ENCODE measurements at places on chromosomes 2 and 18.

- no peak for DNase-seq
These were observed 55.9 kb downstream of the RAB31 start for GRCh38 chr18:9764011-9764481.

DNA sequence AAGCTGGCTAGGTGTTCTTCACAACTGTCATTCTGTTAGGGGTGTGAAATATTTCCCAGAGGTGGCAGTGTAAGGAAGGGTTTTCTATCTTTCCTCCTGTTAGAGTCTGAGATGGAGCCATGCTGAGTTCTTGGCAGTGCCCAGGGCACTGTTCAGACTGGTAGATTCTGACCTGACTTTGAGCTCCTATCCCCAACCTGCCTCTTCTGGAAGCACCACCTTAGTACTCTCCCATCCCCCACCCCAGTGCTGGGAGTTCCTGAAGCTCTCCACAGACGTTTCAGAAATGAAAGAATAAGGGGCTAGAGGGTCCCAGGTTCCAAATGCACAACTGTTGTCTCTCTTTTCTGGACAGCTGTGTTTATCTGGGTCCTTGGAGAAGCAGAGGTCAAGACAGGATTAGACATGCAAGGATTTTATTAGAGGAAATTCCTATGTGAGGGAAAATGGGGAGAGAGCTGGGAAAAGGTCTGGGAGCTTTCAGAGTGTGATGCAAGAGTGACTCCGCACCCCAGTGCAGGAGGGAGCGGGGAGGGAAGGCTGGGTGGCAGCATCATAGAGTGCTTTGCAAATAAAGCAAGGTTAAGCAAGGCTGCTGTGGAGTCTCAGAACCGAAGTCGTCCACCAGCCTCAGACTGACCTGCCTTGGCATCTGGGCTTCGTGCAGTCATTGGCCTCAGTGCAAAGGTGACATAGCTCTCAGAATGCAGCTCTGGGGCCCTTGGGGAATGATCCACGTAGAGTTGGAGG is 75.5 kb downstream of the SLC4A3 start:
- DNase-seq = no peak

- DNase-seq = no peak
These were observed 302.4 kb upstream of the NT5C1B start for GRCh38 chr2:18891600-18892345.

DNA sequence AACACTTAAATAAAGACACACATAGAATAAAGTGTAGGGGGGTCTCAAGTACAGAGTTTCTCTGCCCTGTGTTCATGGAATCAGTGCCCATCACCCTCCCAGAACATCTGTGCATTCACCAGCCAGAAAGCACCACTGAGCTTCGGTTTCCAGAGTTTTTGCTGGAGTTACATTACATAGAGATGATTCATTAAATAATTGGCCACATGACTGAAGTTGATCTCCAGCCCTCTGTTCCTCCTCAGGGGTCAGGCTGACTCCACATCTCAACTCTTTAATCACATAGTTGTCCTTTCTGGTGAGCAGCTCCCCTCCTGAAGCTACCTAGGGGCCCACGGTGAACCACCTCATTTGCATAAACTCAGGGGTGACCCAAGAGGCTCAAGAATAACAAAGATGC is 129.8 kb downstream of the METTL4 start:
- no peak for DNase-seq

DNA sequence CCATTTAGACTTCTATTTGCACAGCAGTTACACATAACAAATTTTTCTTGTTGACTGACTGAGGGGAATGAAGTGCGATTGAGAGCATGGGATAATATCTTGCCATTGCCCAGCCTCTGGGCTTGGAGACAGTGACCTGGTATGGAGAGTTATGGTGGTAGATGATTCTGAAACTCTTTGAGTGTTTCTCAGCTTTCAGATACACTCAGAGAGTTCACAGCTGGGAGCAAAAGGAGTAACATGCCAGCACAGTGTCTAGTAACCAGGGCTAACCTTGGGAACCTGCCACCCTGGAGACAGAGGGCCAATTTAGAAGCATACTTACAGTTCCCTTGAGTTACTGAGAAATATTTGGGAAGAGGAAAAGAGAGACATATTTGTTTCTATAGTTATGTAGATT is 1099.3 kb upstream of the CELF4 start:
- no peak for DNase-seq

DNA sequence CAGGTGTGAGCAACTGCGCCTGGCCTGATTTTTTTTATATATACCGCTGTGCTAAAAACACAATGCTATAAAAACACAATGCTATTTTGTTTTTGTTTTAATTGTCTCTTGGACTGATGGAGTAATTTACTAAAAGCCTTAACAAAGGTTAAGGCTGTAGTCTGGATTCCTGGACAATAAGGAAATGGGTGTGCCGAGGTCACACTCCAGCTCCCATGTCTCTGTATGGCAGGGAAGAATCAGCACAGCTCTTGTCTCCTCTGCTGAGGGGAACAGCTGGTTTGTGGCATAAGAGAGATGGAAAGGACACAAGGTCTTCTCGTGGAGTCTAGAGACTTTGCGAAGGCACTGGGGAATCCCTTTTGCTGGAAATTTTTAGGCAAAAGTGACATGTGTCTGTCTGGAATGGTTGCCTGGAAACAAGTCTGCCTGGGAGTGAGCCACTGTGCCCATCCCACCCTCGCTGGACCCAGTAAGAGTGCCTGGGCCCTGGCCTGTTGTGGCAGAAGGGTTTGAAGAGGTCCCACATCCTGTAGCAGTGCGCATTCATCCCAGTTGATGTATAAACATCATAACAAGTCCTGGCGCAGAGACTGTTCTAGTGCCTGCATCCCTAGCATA is 73.1 kb downstream of the MAPK4 start:
- no peak for DNase-seq

GRCh38 chr2:16013359-16013911 is 73.1 kb downstream of the MYCN start:
- DNase-seq = no peak

DNA sequence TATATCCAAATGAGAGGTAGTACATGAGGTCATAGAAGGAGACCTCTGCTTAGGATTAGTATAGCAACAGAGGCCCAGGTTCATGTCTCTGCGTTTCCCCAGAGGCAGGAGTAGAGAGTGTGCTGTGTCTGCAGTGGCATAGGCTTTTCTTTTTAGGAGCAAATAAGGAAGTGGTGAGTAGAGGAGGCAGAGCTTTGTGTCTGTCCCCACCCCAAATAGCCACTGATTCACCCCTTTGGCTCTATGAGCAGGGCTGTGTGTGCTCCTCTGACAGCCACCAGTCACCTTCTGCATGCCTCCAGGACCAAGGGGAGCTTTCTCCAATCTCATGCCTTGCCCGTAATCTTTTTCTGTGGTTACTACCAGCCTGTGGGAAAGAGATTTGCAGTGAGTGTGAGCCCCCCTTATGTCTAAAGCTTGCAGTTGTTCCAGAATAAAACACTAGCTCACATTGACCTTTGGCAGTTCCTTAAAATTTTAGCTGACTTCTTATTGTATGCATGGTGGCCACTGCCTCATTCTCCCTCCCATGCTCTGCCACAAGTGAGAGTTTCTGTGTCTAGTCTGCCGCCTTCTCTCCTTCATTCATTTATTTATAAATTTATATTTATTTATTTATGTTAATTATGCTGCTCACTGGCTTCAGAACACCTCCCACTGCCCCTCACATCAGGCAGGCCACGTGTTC is 23.5 kb upstream of the ELAC1 start:
- DNase-seq = peak; percentile 73

DNA sequence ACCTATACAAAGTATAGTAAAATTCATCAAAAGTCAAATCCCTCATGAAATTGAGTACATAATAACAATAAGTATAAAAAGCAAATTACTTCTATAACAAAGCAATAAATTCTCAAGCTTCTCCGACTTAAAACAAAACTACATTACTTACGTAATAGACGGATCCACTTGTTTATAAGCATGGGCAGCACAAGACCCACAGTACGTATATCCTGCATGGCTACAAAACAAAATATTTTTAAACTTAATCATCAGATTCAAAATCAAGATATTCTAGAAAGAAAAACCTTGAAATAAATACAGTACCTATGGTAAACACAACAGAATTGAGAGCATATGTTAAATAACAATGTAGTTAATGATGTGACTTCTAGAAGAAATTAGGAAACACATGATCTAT is 78.9 kb downstream of the MEMO1 start:
- no peak for DNase-seq

GRCh38 chr18:76819411-76820136 is 2.8 kb upstream of the ZNF236 start:
- no peak for DNase-seq

- no peak for DNase-seq
These were observed 62.5 kb downstream of the LYPD6B start for GRCh38 chr2:149100739-149101699.

GRCh38 chr2:155273323-155273722 is 574.8 kb downstream of the KCNJ3 start:
- DNase-seq = no peak

- no peak for DNase-seq
These were observed 658.9 kb upstream of the NXPH2 start for GRCh38 chr2:139439100-139439499.

- no peak for DNase-seq
These were observed 19.9 kb downstream of the TMSB10 start for GRCh38 chr2:84925336-84925723.

DNA sequence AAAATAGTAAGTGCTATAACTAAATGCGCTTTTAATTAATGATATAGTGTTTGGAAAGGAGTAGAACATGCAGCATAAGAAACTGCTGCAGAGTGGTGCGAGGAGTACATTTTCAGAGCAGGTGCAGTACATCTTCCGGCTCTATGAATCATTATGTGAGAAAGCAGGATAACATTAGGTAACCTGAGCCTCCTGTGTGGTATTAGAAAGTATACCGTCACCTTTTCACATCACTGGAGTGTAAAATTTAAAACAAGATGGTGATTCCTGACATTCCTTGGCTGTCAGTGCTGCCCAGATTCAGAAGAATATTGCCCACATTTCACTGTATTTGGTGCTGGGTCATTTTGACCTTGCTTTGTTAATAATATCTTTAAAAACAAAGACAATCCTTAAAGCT is 7.8 kb upstream of the DYNC2LI1 start:
- DNase-seq = no peak

DNA sequence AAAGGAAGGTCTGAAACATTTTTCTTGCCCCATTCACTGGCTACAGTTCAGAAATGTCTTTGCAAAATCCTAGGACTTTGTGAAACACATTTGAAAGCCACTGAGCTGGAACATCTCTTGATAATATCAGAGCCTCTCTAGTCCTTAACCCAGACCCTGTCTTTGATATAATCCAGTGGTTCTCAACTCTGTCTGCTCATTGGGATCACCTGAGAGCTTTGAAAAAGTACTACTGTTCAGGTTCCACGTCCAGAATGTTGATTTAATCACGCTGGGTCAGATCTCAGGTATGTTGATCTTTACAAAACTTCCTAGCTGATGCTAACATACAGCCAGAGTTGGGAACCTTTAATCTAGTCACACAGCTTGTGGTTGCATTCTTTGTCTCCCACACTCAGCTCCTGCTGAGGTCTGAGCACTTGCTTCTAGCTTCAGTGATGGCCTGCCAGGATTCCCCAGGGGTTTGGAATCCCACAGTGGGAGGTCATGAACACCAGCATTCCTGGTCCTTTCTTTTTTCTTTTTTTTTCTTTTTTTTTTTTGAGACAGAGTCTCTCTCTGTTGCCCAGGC is 262.7 kb downstream of the SETBP1 start:
- no peak for DNase-seq

DNA sequence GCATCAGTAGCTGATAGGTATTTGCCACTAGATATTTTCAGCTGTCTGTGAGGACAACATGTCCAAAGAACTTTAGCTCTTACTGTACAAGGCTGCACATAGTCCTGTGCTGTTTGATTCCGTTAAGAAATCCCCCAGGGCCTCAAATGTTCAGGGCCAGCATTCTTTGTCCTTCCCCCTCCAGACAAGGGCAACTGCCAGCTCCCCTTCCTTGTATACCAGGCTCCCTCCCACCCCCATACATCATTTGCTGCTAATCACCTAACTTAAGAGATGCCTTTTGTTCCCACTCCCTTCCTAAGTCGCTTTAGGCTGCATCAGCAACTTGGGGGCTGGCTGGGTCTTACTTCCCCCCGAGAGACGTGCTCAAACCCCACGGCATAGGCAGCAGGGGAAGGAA is 138.7 kb downstream of the CDH20 start:
- no peak for DNase-seq

DNA sequence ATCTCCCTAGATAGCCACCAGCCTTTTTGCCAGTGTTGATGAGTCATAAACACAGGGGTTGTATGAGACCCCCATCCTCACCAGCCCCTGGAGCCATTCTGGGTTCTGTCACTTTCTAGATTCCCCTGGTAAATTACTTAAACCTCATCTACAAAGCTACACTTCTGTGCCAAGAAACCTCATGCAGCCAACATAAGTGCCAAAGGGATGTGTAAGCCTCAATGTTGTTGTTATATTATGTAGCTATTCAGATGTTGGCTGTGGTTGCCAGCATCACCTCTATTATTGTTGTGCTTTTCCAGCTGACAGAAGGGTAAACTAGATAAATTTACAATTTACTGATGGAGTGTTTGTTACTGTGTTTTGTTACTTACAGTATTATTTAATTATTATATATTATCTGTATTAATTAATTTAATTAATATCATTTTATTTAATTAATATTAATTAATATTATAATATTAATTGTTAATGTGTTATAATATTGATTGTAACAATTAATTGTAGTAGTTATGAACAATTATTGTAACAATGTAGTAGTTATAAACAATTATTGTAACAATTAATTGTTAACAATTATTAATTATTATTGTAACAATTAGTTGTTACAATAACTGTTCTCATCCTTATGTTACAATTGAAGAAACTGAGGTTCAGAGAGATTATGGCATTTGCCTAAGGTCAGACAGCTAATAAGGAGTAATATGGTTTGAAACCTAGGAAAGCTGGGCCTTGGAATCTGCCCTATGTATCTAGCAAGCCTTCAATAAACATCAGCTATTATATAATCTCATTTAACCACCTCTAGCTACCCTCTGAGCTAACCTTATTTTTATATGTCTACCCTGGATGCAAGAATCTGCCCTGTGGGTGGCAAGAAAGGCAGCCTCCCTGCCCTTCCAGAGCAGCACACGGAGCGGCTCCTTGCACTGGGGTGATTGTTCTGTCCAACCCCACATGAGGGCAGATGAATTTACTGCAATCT is 36.1 kb downstream of the PSTPIP2 start:
- DNase-seq = no peak

DNA sequence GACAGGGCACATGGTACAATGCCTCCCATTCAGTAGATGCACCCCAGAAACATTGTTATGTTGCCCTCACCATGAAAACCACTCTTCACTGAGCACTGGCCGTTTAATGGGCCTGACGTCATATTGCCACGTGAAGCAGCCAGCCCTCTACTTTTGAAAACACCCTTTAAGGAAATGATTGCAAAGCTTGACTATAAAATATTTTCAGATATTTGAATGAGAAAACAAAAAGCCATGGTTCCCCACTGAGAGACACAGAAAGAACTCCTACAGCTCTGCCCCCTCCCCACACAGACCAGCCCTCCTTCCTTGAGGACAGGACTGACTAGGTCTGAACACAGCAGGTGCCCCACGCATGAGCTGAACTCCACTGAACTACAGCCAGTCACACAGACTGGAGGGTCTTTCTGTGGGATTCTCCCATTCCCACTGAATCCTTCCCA is 349.1 kb downstream of the ANAPC1 start:
- DNase-seq = peak; percentile 26

- DNase-seq = no peak
These were observed 95.8 kb upstream of the CAVIN2 start for GRCh38 chr2:191942739-191943103.

- DNase-seq = no peak
These were observed 237.0 kb upstream of the UBE2E3 start for GRCh38 chr2:180743401-180743800.

All from suppressor macrophage treated with lipopolysaccharide for 1 hour (primary cell).